ENCODE measurements at places on chromosomes 12 and 14. TPM values are rescaled to one million over a fixed set of nuclear protein-coding genes. Genes with fewer than 3 reads are reported as not detected.

- H3K27me3 ChIP-seq = no peaks in the 10 kb centered on the region
- H3K4me1 ChIP-seq = no peaks in the 10 kb centered on the region
- peaks cover 4% of the 10 kb centered on the region for H3K36me3 ChIP-seq
- no peak overlapping the region for H3K27ac ChIP-seq
- no peak overlapping the region for H3K4me3 ChIP-seq
Measured at GRCh38 chr12:29376118-29376517, 4.9 kb downstream of the ERGIC2 start.

The TPPP2 gene
- not detected for total RNA-seq

- no peak for DNase-seq
- no peak overlapping the region for H3K4me3 ChIP-seq
- H3K36me3 ChIP-seq = no peaks in the 10 kb centered on the region
- H3K27me3 ChIP-seq = peaks cover 14% of the 10 kb centered on the region
- H3K4me1 ChIP-seq = no peaks in the 10 kb centered on the region
Measured at GRCh38 chr12:114440270-114441038, 34.5 kb upstream of the TBX5 start.

- DNase-seq = no peak
- no peak overlapping the region for H3K27ac ChIP-seq
- H3K27me3 ChIP-seq = no peaks in the 10 kb centered on the region
- H3K4me1 ChIP-seq = peaks cover 11% of the 10 kb centered on the region
Measured at GRCh38 chr14:59316151-59316830, 127.8 kb downstream of the DAAM1 start.

GRCh38 chr12:14769466-14769968, 33.8 kb downstream of the WBP11 start:
- H3K36me3 ChIP-seq = peaks cover 14% of the 10 kb centered on the region
- peaks cover 16% of the 10 kb centered on the region for H3K4me1 ChIP-seq
- H3K4me3 ChIP-seq = peak overlapping the region; percentile 58
- H3K27ac ChIP-seq = no peak overlapping the region

The CFAP251 gene
- total RNA-seq = 13.8 TPM

DNA sequence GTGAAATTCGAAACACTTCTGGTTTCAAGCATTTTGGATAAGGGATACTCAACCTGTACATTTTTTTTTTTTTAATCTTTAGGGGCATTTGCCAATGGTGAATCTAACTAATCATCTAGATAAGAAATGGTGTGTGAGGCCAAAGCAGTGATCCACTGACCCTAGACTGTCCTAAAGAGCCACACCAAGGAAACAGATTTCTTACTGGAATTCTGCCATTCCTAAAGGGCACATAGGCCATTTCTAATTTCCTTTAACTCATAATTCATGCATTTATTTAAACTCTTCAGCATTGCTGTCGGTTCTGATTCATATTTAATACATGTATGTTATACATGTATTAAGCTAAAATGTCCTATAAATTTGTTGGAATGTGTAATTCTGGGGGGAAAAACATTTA, 47.2 kb downstream of the FRS2 start:
- 0 out of 2 replicates have a peak, but pooled peaks cover 3% of the 10 kb centered on the region for H3K36me3 ChIP-seq
- H3K4me3 ChIP-seq = no peak overlapping the region
- DNase-seq = no peak
- H3K27ac ChIP-seq = no peak overlapping the region

DNA sequence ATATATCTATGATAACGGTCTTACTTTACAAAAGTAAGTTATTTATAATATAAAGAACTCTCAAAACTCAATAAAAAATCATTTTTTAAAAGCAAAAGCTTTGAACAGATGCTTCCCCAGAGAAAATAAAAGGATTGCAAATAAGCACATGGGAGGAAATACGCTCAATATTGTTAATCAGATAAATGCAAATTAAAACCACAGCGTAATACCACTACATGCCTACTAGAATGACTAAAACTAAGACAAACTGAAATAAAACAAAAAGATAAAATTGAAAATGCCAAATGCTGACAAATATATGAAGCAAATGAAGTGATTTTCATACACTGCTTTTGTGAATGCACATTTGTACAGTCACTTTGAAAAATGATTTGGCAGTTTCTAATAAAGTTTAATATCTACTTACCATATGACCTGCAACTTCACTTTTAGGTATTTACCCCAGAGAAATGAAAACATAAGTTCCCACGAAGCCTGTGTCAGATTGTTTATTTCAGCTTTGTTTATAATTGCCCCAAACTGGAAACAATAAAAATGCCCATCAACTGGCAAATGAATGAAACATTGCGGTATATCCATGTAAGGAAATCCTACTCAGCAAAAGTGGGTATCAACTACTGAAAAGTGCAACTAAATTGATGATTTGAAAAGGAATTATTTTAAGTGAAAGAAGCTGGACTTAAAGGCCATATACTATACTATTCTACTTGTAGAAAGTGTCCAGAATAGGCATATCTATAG, 1072.4 kb downstream of the TMTC2 start:
- no peaks in the 10 kb centered on the region for H3K27me3 ChIP-seq
- no peaks in the 10 kb centered on the region for H3K4me1 ChIP-seq
- no peak for DNase-seq
- no peak overlapping the region for H3K27ac ChIP-seq

The PDZRN4 gene
- total RNA-seq = not detected

DNA sequence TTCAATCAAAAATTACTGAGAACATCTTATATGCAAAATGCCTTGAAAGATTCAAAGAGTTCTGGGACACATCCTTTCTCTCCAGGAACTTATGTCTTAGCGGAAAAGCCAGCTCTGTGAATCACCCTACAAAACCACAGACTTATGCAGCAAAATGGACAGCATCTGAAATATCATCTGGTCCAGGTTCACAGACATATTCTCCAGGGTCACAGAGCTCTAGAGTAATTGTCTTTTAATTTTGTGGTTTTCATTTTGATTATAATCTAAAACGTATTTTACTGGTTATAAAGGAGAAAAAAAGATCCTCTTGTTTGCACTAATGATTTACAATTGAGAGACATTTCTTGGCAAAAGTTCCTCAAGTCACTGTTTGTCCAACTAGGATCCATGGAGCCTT, 246.2 kb downstream of the MSRB3 start:
- DNase-seq = peak; percentile 55
- H3K27me3 ChIP-seq = no peaks in the 10 kb centered on the region
- H3K36me3 ChIP-seq = no peaks in the 10 kb centered on the region
- H3K4me1 ChIP-seq = peaks cover 26% of the 10 kb centered on the region

- no peak for DNase-seq
- no peak overlapping the region for H3K27ac ChIP-seq
- no peaks in the 10 kb centered on the region for H3K27me3 ChIP-seq
Measured at GRCh38 chr12:27996761-27997160, 24.2 kb upstream of the PTHLH start.

DNA sequence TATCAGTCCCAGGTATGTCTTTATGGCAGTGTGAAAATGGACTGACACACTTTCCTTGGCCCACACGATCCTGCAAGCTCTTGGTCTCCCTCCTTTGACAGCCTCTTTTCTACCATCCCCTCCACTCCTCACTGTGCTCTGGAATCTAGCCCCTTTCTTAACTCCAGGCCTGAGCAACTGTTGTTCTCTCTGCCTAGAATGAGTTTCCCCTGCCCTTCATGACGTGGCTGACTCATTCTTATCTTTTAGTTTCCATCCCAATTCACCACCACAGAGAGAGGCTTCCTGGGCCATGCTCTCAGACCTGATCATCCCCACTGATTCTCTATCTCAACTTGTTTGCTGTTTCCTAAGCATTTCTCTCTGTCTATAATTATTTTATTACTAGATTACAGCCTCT, 157.4 kb upstream of the HMGA2 start:
- H3K4me1 ChIP-seq = peaks cover 26% of the 10 kb centered on the region
- H3K36me3 ChIP-seq = no peaks in the 10 kb centered on the region
- DNase-seq = no peak
- H3K4me3 ChIP-seq = no peak overlapping the region

The SLC2A14 gene
- total RNA-seq = not detected

GRCh38 chr12:90974286-90974685, 19.3 kb upstream of the CCER1 start:
- H3K27ac ChIP-seq = peak overlapping the region; percentile 36
- H3K4me1 ChIP-seq = peaks cover 33% of the 10 kb centered on the region
- peak; percentile 99 for DNase-seq
- no peaks in the 10 kb centered on the region for H3K27me3 ChIP-seq

DNA sequence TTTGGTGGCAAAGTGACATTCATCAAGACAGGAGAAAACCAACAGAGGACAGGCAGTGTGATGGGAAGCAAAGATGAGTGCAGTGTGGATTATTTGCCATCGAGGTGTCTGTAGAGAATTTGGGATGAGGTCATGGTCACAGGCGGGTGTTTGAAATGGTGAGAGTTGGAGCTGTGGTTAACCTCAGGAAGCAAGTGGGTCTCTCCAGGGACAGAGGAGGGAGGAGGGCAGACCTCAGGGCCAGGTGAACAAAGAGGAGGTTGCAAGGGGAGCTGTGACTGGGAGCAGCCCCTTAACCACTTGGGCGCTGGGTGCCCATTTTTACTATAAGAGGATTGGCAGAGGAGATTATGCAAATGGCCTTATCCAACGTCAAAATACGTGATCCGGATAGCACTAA, 7.0 kb downstream of the FZD10 start:
- no peak for DNase-seq
- no peaks in the 10 kb centered on the region for H3K4me1 ChIP-seq
- H3K4me3 ChIP-seq = no peak overlapping the region
- no peaks in the 10 kb centered on the region for H3K36me3 ChIP-seq

GRCh38 chr14:22314183-22314820, 274.7 kb downstream of the DAD1 start:
- no peaks in the 10 kb centered on the region for H3K4me1 ChIP-seq
- no peak overlapping the region for H3K4me3 ChIP-seq
- H3K27me3 ChIP-seq = no peaks in the 10 kb centered on the region
- peak; percentile 19 for DNase-seq

The AKAP5 gene
- 7.3 TPM for total RNA-seq

GRCh38 chr12:120640861-120641833, 721 bp downstream of the CABP1 start:
- DNase-seq = peak; percentile 52
- peak overlapping the region; percentile 28 for H3K4me3 ChIP-seq
- peaks cover 16% of the 10 kb centered on the region for H3K4me1 ChIP-seq
- H3K36me3 ChIP-seq = no peaks in the 10 kb centered on the region

The NELL2 gene
- total RNA-seq = not detected

- no peak for DNase-seq
- peaks cover 59% of the 10 kb centered on the region for H3K27me3 ChIP-seq
- no peaks in the 10 kb centered on the region for H3K4me1 ChIP-seq
- no peak overlapping the region for H3K27ac ChIP-seq
- H3K36me3 ChIP-seq = no peaks in the 10 kb centered on the region
- H3K4me3 ChIP-seq = no peak overlapping the region
Measured at GRCh38 chr12:1886396-1887008, 31.9 kb downstream of the CACNA2D4 start.

The BDKRB1 gene
- 10.3 TPM for total RNA-seq

GRCh38 chr14:94103554-94104150, 6.9 kb upstream of the IFI27 start:
- H3K4me3 ChIP-seq = no peak overlapping the region
- H3K36me3 ChIP-seq = peaks cover 6% of the 10 kb centered on the region
- no peak for DNase-seq
- no peak overlapping the region for H3K27ac ChIP-seq

- no peak overlapping the region for H3K27ac ChIP-seq
- H3K27me3 ChIP-seq = no peaks in the 10 kb centered on the region
- no peak overlapping the region for H3K4me3 ChIP-seq
- DNase-seq = peak; percentile 76
Measured at GRCh38 chr12:95336387-95337067, 118.9 kb downstream of the VEZT start.

DNA sequence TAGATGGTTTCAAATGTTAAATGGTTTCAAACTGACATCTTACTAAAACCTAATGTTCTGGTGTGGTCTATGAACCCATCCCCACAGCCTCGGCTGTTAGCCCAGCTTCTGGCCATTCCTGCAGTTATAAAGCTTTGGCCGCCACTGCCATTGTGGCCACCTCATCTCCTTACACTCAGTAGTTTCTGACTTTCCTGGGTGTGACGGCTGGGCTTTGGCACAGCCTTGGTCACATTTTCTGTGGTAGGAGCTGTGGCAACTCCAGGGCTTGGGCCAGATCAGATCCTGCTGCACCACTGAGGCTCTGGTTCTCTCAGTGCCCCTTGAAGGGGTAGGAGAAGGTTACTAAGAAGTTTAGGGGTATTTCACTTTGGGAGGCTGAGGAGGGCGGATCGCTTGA, 84.2 kb upstream of the STXBP6 start:
- no peaks in the 10 kb centered on the region for H3K4me1 ChIP-seq
- no peak overlapping the region for H3K27ac ChIP-seq
- no peaks in the 10 kb centered on the region for H3K27me3 ChIP-seq
- DNase-seq = no peak
- no peak overlapping the region for H3K4me3 ChIP-seq

DNA sequence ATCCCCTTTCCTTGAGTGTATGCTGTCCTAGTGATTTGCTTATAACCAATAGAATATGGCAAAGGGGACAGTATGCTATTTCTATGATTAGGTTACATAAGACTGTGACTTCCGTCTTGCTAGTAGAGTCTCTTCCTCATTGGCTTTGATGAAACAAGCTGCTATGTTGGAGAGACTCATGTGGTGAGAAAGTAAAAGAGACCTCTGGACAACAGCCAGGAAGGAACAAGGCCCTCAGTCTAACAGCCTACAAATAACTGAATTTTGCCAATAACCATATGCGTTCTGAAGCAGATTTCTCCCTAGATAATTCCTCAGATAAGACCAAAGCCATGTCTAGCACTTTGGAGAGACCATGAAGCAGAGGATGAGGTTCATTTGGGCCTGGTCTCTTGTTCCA, 134.5 kb upstream of the NAV3 start:
- H3K27me3 ChIP-seq = no peaks in the 10 kb centered on the region
- DNase-seq = no peak
- no peak overlapping the region for H3K27ac ChIP-seq

- H3K4me1 ChIP-seq = peaks cover 16% of the 10 kb centered on the region
- H3K27ac ChIP-seq = no peak overlapping the region
- H3K27me3 ChIP-seq = no peaks in the 10 kb centered on the region
- no peak overlapping the region for H3K4me3 ChIP-seq
- peak; percentile 74 for DNase-seq
Measured at GRCh38 chr14:76348898-76349297, 27.0 kb upstream of the ESRRB start.

GRCh38 chr14:45181806-45182205, 46.1 kb downstream of the FANCM start:
- H3K36me3 ChIP-seq = peaks cover 7% of the 10 kb centered on the region
- H3K4me3 ChIP-seq = no peak overlapping the region
- peaks cover 11% of the 10 kb centered on the region for H3K4me1 ChIP-seq
- DNase-seq = no peak
- no peak overlapping the region for H3K27ac ChIP-seq
- no peaks in the 10 kb centered on the region for H3K27me3 ChIP-seq

The TAS2R14 gene
- total RNA-seq = 2.9 TPM

All from SJSA1 (cell line).